T follicular helper cell (primary cell): ENCODE measurements at places on chromosomes 4 and X.
A peak's percentile ranks its signal among the peaks of the same experiment; 100 is the strongest.

GRCh38 chr4:45621971-45622370 is 501.9 kb downstream of the GABRG1 start:
- DNase-seq = no peak

GRCh38 chr4:140152013-140152703 is 1.8 kb downstream of the MAML3 start:
- DNase-seq = peak; percentile 74

DNA sequence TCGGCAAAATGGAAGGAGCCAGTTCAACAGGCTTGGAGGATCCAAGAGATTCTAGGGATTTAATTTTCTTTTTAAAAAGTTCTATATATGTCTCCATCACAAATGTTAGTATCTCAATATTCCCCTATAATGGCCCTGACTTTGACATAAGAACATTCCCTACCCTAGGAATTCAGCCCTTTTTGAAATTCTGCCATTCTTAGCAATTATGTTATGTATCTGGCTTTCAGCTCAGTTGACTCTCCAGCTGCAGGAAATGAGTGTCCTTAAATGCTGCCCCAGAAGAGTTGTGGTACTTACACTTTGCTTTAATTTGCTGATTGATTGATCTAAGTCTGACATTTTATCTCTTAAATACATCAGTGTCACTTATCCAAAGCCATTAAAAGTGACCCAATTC is 1454.3 kb downstream of the FSTL5 start:
- no peak for DNase-seq

DNA sequence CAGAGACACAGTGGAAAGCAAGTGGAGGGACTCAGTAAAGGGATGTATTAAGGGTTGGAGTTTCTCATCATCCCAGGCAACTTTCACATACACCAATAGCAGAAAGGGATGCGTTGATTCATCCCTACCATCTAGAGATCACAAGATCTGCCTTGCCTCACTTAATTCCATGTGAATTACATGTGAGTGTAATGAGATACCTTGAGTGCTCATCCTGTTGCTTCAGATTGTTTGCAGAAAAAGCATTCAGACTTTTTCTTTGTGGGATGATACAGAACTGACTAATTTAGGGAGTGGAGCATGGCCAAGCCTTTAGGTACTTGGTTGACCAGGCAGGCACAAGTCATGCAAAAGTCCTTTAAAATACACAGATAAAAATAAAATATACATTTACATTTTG is 124.8 kb upstream of the SLIT2 start:
- DNase-seq = no peak

GRCh38 chrX:153379508-153379907 is 21.6 kb downstream of the PNMA6E start:
- no peak for DNase-seq
